Eye (tissue), 1 donor: ENCODE measurements at places on chromosomes 7 and 10.
A peak's percentile ranks its signal among the peaks of the same experiment; 100 is the strongest.

DNA sequence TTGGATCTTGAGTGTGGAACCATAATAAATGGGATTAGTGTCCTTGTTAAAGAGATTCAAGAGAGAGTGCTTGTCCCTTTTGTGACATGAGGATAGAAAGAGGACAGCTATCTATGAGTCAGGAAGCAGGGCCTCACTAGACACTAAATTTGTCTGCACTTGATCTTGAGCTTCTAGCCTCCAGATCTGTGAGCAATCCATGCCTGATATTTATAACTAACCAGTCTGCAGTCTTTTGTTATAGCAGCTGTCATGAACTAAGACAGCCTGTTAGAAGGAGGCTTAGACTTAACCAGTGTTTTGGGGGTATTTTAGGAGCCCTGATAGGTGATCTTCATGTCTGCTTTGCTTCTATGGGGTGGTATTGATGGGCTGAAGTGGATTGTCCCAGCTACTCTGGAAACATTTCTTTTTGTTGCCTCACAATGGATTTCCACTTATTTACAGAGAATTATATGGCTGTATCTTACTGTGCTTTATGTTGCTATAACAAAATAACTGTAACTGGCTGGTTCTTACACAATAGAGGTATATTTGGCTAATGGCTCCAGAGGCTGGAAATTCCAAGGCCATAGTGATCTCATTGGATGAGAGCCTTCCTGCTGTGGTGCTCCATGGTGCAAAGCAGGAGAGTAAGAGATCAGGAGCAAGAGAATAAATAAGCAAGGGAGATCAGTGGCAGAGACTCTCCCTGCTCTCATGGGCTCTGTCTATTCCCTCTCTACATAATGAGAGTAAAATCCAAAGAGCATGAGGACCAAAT lies 23.4 kb upstream of the AKR1C3 start:
- no peak for DNase-seq

- DNase-seq, result no peak
These were observed at the start of gene SPAM1 for GRCh38 chr7:123924941-123925340. Gene SPAM1 (plus strand): TSS chr7:123925241. CDS start chr7:123953571, 28,330 bp downstream.

GRCh38 chr10:14056610-14057332 lies 274.0 kb downstream of the FRMD4A start:
- DNase-seq, result peak; percentile 84

DNA sequence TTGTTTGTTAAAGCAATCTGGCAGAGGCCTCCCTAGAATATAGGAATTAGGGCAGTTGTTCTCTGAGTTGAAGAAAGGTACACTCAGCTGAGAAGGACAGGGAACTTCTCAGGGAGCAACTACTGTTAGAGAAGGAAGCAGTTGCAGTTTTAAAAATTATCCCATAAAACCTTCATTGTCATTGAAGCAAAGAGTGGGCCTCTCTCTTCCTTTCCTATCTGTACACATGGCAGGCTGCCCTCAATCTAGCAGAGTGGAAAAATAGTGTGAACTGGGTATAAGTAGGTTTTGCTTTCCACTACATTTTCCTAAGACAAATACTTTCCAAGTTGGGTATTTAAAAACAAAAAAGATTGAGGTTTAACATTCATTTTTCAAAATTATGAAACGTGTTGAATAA lies 236.7 kb upstream of the KLF14 start:
- DNase-seq, result no peak

DNA sequence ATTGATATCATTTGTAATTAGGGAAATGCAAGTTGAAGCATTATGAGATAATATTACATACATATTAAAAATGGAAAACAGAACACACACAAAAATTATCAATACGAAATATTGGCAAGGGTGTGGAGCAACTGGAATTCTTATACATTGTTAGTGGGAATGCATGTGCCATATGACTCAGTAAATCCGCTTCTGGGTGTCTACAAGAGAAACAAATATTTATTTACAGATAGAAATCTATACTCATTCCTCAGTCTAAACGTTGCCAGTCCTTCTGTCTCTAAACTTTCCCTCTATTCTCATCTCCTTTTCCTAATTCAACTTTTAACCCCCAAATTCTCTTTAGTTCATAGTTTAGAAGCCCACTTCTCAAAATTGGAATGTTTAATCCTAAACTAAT lies 170.4 kb upstream of the LRRTM3 start:
- DNase-seq, result no peak

DNA sequence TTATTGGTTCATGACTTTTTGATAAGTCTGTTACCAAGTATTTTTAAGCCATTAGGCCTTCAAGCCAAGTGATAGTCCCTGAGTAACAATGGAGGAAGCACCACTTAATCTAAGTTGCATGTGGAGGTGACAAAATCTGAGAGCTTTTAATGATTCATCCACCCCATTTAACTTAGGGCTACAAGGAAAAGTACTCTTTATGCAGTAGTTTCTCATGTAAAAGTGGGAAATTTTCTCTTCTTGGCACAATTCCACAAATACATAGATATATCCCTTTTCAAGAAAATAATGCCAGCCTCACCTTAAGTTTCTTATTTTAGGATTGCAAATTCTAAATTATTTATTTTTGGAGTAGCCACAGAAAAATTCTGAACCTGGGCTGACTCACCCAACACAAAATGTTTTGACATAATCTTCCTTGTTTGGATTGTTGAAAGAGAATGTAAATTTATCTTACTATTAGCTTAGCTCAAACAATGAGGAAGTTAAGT lies 85.7 kb downstream of the SUGCT start:
- no peak for DNase-seq

GRCh38 chr7:138962561-138963270 lies 18.5 kb downstream of the KIAA1549 start:
- no peak for DNase-seq

GRCh38 chr10:132237871-132238270 lies 51.1 kb downstream of the DPYSL4 start:
- peak; percentile 74 for DNase-seq

GRCh38 chr7:1649751-1650326 lies 20.2 kb upstream of the ELFN1 start:
- DNase-seq, result no peak

- DNase-seq, result no peak
These were observed 42.7 kb downstream of the FAM53B start for GRCh38 chr10:124701435-124701834.

GRCh38 chr7:100091411-100092181 lies 2.8 kb downstream of the COPS6 start:
- DNase-seq, result no peak

DNA sequence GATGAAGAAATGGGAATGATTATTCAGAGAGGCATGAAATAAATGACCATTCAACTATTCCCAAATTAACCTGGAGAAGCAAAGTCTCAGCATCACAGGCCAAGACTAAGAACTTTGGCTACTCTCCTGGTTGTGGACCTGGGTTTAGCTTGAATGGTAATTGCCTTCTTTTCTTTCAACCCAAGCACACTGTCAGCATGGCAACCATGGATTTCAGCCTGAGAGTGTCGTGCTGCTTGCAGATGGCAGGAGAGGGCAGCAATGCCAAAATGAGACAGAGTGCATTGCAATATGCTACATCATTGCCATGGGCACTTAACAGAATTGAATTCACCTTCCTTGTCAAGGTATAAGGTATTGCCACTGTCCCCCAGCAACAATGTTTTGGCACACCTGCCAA lies 767.2 kb downstream of the REEP3 start:
- DNase-seq, result no peak

GRCh38 chr10:23692736-23693135 lies 253.9 kb downstream of the OTUD1 start:
- DNase-seq, result peak; percentile 17

DNA sequence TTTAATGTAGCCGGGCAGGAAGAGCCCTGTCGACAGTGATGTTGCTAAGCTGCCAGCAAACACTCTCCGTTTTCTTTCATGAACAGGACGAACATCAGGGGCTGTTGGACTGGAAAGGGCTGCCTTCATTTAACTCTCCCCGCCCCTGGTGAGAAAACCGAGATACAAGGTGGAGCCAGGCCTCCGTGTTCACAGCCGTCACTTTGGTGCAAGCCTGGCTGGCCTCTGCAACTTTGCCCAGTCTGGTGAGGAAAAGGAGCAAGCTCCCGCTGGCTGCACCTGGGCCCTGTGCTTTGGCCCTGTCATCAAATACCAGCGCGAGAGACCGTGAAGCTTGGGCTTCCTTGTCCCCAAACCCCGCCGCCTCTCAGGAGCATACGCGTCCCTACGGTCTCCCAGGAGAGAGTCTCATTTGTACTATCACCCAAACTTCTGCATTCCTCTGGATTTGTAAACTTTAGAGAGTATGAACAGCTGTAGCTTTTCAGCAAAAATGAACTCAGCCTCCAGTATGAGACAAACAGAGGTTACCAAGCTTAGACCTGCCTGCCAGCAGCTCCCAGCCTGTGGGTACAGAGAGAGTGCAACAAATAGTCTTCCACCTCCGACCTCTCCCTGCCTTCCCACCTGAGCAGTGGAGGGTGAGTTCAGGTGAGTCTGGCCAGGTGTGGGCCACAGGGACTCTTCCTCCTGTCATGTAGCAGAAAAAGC lies 445.3 kb upstream of the MGMT start:
- DNase-seq, result peak; percentile 75

GRCh38 chr7:145411066-145411465 lies 575.2 kb upstream of the TPK1 start:
- no peak for DNase-seq

GRCh38 chr10:75187961-75188426 lies 22.6 kb upstream of the VDAC2 start:
- DNase-seq, result peak; percentile 46

GRCh38 chr10:93124580-93125318 lies 51.1 kb downstream of the CYP26A1 start:
- DNase-seq, result no peak

DNA sequence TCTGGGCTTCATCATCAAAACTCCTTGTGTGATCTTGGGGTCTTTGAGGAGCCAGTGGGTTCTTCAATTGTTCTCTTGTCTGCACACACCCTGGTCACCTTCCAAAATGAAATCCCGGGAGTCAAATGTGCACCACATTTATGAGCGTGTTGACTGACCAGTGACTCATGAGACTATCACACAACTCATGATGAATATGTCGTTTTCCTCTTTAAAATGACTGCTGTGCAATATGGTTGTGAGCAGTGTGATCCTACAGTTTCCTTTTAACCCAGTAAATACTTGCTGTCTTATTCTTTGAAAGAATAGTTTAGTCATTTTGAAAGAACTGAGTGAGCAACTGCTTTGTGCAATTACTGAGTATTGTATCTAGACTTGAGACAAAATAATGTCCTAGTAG lies 149.2 kb downstream of the DYNC1I1 start:
- no peak for DNase-seq

DNA sequence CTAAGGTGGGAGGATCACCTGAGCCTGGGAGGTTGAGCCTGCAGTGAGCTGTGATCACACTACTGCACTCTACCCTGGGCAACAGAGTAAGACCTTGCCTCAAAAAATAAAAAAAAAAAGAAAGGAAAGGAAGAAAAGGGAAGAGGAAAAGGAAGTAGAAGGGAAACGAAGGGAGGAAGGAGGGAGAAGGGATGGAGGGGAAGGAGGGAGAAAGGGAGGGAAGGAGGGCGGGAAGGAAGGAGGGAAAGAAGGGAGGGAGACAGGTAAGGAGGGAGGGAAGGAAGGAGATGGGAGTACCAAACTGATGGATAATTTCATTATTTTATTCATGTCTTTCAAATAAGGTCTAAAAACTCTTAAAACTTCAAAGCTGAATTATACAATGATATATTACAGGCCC lies 106.3 kb downstream of the KMT2C start:
- no peak for DNase-seq

DNA sequence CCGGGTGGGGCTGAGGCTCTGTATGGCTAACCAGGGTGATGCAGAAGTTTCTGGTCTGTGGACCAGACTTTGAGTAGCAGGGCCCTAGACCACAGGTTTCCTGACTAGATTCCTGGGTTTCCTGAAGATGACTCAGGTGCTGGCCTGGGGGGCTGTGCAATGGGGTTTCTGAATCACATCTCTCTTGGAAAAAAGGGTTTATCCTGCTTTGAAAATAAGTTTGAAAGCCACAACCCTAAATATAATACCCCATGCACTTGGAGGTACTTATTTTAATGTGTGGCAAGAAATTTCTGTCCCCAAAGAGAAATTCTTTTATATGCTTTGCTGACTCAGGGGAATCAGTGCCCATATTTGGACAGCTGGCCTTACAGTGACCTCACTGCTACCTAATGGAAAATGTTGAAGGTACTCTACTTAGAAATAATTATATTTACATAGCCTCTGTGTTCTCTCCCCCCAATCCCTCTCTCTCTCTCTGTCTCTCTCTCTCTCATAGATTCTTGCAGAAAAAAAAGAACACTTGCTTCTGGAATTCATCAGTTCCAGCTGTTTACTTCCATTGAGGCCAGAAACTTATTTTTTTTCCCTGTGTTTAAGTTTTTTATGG lies 184.4 kb upstream of the LYZL2 start:
- peak; percentile 42 for DNase-seq

DNA sequence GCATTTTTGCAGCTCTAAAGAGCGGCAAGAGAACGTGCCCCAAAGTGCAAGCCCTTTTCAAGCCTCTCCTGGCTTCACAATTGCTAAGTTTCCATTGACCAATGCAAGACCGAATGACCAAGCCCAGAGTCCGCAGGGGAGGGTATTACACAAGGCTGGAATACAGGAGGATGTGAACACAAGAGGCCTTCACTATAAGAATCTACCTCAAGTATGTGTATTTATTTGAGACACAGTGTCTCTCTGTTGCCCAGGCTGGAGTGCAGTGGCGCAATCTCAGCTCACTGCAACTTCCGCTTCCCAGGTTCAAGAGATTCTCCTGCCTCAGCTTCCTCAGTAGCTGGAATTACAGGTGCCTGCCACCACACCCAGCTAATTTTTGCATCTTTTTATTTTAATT lies 22.2 kb upstream of the TPST1 start:
- no peak for DNase-seq

DNA sequence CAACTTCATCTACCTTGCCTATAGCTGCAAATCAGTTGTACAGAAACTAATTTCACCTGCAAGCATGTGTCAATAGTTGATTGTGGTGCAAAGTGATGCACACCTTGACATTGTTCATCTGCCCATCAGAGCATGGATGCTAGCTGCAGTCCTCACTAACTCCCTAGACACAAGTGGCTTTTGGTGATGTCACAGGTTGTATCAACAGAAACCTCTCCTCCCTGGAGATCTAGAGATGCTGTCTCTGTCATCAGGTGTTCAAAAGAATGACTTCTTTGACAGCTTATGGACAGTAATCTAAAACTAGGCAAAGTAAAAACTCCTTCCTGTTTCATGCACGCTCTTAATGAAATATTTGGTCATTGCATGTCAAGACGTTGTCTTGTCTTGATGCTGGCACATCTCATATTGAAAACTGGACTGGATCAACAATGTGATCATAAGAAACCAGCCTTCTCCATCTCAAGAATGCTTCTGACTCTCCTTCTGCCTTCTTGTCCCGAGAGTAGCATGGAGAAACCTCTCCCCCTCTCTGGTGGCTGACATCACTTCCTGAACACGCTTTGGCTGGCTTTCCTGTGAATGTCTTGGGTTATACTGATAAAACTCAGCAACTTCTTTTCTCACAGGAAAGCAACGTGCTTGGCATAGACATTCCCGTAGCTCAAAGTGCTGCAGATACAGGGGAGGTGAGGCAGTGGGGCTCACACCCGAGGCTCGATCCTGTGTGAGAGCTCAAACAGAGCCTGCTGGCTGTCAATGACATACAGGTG lies 176.2 kb upstream of the CDCA7L start:
- DNase-seq, result no peak
